ENCODE measurements at places on chromosomes 1 and 21.
A peak's percentile ranks its signal among the peaks of the same experiment; 100 is the strongest.

- peak; percentile 20 for DNase-seq
These were observed 6.1 kb downstream of the IPO13 start for GRCh38 chr1:43952731-43953346.

DNA sequence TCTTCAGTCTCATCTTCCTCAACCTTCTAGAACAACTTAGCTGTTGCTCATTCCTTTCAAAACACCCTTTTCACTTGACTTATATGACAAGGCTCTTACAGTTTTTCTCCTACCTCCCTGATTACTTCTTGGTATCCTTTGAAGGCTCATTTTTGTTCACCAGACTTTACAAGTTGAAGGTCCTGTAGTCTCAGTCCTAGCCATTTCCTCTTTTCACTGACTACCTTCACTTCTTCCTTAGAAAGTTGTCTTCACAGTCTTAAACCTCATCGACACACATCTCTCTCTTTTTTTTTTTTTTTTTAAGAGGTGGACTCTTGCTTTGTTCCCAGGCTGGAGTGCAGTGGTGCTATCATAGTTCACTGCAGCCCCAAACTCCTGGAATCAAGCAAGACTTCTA, 6.6 kb upstream of the TP53BP2 start:
- DNase-seq: no peak

DNA sequence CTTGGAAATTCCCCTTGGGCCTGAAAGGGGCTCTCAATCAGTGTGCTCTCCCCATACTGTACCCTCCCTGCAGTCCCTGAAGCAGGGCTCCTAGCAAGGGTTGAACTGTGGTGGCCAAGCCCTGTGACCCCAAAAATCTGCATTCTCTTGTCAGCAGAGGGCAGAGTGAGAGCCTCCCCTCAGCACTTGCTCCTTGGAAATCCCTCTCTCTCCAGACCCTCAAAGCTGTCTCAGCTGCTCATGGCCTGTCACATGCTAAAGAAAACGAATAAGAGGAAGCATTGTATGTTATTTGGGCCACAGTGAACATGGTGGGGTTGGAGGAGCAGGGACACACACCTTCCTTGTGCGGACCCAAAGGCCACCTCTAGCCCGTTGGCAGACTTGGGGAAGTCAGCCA, 47.2 kb upstream of the SYNC start:
- no peak for DNase-seq

GRCh38 chr1:26991310-26992116, 2.0 kb upstream of the TRNP1 start:
- no peak for DNase-seq

- DNase-seq: peak; percentile 93
These were observed 28.4 kb downstream of the TMCC2 start for GRCh38 chr1:205255941-205256780.

- peak; percentile 16 for DNase-seq
These were observed 131.9 kb downstream of the VAV3 start for GRCh38 chr1:107833061-107833460.

GRCh38 chr1:51551081-51551480, 32.0 kb upstream of the EPS15 start:
- DNase-seq: no peak

GRCh38 chr21:34858559-34858958, 189.8 kb downstream of the CLIC6 start:
- no peak for DNase-seq

DNA sequence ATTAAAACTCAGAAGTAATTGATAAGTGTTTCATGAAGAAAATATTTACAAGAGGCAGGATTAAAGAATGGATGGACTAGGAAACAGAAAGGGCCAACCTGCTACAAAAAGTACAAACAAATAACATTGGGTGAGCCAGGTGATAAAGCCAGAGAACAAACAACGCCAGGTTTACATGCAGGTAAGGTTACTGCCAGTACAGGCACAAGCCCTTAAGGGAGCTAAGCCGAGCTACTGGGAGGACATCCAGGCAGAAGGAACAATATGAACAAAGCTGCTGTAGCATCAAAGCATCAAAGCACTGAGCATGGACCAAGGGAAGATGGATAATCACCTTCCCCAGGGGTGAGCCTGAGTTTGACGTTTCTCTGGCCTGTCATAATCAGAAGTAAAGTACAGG, 380.7 kb downstream of the SEC16B start:
- no peak for DNase-seq

DNA sequence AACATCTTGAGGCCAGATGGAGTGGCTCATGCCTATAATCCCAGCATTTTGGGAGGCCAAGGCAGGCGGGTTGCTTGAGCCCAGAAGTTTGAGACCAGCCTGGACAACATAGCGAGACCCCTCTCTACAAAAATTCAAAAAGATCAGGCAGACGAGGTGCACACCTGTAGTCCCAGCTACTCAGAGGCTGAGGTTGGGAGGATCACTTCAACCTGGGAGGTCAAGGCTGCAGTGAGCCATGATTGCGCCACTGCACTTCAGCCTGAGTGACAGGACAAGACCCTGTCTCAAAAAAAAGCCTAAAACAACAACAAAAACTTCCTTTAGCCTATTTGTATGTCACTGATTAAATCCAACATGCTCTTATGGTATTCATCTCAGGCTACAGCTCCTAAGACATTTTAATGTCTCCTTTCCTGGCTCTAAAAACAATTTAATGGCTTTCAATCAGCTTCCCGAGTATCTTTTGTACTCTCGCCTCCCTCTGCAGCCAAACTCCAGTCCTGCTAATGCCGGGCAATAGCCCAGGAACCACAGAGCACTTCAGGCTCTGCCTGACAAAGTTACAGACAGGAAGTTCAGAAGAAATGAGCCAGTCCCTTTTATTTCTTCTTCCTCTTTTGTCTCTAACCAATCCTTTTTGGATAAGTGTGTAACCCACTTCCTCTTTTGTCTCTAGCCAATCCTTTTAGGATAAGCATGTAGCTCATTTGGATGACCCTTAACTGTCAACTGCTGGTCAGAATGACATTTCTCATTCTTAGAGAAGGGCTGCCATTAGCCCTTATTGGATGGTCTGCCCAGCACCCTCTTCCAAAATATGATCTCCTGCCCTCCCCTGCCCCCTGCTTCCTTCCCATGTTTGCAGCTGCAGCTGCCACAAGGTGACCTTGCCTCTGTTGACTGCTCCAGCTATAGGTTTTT, 6.6 kb upstream of the DOP1B start:
- peak; percentile 85 for DNase-seq

DNA sequence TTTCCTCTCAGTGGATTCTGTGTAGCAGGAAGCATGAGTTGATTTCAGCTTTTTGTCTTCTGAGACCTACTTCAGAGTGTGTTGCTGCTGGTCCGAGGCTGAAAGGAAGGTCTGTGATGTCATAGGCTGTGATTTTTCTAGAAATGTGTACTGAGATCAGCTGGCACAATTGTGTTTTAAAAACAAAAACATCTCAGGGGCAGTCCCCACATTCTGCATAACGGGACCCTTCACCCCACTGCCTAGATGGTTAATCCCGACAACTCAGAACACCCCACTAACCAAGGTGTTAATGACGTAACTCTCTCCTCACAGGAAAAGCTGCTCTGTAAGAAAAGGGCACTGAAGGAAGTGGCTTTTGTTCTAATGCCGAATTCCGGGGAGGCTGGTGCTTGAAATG, 59.8 kb upstream of the PPP2R5A start:
- no peak for DNase-seq

DNA sequence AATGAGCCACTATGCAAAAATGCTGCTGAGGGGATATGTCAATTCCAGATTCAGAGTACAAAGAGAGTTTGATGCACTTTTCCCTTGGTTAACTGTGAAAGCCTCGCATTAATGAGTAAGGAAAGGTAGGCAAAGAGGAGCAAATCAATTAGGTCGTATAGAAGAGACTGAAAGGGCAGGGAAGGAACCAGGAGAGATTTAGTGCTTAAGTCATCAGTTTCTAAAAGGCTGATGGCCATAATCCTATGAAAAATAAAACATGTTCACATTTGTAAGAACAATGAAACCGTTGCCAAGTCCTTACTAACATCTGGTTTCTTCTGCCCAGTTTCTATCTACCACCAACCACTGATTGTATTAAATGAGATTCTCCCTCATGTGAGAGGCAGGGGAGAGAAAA, 118.4 kb upstream of the PALMD start:
- DNase-seq: no peak

- DNase-seq: no peak
These were observed 3.0 kb downstream of the ERG start for GRCh38 chr21:38495242-38495641.

DNA sequence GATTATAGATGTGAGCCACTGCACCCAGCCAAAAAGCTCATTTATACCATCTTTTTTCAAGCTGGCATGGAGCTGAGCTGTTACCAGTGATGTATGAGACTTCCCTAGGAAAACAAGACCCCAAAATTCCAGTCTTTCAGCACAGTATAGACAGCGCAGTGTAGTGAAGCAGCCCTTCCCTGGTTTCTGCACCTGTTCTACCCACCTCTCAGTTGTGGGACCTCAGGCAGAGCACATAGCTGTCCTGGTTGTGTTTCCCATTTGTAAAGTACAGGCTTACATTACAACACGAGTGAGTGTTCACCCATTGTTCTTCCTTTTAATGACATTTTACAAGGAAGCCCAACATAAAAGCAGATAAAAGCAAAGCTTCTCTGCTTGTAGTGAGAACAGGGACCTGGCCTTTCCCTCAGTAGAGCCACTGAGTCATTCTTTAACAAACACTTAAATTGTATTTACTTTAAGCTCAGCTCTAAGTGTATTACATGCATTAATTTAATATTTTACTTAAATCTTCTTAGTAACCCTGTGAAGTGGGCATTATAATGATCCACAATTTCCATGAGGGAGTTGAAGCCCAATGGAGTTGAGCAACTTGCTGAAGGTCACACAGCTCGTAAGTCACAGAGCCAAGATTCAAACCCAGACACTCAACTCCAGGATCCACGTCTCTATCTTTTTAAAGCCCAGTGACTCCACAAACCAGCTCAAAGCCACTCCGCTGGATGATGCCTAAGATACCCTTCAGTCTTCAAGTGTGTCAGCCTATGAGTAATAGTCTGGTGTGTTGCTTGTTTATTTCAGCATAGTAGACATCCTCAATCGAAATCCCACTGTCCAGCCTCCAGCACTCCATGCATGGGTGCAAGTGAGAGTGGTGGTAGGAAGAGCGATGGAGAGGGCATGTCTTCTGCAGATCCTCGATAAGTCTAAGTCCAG, 40.5 kb upstream of the CAPZB start:
- DNase-seq: no peak

DNA sequence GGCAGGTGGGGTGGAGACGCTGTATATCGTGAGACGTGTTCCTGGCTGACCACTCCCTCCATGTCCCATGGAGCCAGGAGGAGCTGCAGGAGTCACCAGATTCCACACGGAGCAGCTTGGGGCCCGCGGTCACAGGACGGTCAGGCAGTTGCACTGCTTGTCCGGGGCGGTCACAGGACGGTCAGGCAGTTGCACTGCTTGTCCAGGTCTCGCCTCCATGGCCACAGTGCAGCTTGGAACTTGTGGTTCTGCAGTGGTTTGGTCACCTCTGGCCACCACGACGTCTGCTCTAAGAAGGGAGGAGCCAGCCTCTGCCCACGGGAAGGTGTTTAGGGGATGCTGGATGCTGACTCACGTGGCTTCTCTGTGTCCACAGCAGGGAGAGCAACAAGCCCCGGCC, 33.0 kb downstream of the SLX9 start:
- peak; percentile 66 for DNase-seq

- peak; percentile 78 for DNase-seq
These were observed 690 bp downstream of the B3GALNT2 start for GRCh38 chr1:235503403-235504121.

DNA sequence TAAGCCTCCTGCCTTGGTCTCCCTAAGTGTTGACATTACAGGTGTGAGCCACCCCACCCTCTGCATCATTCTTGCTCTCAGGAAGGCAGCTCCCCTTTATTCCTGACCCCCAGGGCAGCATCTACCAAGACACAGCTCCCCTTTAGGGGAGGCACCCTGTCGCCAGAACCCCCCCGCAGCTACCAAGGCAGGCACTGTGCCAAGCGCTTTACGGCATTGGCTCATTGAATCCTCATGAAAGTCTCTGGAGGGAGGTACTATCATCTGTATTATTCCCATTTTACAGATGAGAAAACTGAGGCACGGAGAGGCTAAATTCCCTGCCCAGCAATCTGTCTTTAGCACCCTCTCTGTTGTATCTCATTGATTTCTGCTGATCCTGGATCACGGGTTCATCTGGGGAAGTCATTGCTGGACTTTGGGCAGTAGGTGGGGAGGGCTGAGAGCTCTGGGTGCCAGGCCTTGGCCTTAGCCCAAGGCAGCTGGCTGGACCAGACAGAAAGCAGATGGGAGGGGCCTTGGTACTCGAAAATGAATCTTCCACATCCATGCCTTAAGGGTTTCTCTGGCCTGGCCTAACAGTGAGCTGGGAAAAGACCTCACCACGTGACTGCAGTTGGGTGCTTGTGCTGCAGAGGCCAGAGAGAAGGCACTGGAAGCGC, 5.9 kb downstream of the PLOD1 start:
- peak; percentile 32 for DNase-seq

DNA sequence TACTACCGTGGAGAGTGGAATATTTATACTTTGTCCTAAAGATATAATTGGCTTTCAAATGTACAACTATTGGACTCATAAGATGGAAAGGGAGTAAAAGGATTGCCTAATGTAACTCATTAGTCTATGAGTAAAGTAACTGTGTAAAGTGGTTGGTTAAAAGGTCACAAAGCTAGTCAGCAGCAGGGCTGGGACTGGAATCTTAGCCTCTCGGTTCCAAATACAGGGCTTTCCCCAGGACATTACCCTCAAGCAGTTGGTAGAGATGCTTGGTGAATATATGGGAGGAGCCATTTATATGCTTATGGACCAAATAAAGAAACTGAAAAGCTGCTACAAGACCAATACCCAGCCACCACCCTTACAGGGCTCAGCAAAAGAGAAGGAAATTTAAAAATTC, 283.7 kb downstream of the HLX start:
- no peak for DNase-seq

DNA sequence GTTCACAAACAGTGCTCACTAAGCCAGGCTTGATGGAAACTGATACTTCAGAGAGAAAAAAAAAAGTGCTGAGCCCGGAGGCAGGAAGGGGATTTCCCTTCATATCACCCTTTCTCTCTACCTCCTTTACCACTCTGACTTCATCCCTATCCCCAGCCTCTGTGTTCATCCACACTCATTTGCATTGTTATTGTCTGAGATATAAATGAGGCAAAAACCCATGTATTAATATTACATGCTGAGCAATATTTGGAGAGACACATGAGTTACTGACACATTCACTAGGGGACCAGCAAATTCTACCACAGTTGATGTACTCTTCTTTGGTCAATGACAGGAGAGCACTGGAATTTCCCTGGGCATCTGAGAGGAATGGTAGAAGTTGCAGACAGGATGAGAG, 175.8 kb downstream of the TNFSF18 start:
- DNase-seq: no peak

DNA sequence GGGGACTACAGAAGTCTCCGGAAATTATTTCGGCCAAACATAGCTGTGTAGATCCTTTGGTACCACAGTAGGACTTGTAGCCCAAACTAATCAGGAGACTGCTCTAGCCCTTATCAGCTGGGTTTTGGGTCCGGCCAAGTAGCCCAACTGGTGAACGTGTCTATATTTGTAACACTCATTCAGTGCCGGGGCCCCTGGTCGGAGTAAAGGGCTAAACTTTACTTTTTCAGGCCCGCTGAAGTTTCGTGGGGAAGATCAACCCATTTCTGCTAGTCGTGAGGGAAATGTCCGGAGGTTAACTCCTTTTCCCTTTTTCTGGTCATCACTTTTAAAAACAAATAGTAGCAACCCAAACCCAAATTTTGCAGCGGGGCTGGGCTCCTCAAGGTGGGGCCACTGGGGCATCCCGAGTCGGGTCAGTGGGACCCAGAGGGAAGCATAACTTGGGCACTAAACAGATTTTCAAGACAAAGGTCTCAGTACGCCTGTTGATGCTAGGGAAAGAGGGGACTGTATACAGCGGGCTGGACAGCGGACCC, 1.7 kb downstream of the LHX9 start:
- DNase-seq: no peak
